Lower leg skin (tissue), 4 donors: ENCODE measurements at places on chromosomes 1 and 21. TPM values are rescaled to one million over a fixed set of nuclear protein-coding genes. Genes with fewer than 3 reads are reported as not detected.

GRCh38 chr1:86259390-86259789, 102.8 kb upstream of the COL24A1 start:
- DNase-seq: no peak

GRCh38 chr21:39216290-39216689, 33.0 kb upstream of the PSMG1 start:
- DNase-seq: no peak

- no peak for DNase-seq
Measured at GRCh38 chr21:35491920-35492678, 443.0 kb upstream of the RUNX1 start.

DNA sequence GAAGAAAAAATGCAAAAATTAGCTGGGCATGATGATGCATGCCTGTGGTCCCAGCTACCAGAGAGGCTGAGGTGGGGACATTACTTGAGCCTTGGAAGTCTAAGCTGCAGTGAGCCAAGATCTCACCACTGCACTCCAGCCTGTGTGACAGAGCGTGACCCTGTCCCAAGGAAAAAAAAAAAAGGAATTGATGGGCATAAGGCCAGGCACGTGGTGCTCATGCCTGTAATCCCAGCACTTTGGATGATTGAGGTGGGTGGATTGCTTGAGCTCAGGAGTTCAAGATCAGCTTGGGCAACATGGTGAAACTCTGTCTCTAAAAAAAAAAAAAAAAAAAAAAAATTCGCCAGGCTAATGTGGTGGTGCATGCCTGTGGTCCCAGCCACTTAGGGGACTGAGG, 55.8 kb upstream of the ATP2B4 start:
- no peak for DNase-seq

DNA sequence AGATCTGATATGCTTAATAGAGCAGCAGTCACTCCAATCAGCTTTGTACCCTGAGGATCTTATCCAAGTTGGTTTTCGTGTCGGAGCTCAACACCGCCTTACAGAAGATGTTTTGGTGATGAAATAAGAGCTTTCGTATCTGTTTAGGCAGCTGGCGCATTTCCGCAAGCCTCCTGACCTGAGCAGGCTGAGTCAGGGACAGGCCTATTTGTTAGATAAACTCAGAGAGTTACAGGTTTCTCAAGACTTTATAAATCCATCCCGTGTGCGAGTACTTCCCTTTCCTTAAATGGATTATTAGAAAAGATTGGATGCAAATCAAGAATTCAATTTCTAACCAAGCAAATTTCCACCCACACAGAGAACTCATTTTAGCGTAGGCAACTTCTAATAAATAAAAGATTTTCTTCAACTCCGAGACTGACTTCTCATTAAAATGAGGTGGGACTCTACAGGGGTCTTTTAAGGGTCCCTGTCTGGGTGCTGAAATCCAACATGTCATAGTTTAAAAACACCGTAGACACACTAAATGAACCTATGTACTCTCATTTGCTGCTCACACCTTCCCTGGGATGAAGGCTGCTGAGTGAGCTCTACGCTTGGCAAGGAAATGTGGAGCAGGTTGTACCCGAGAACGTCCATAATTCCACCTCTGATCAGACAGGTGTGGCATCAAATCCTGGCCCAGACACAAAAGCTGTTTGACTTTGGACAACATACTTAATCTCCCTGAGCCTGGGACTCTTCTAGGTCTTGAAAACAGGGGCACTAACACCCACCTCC, 106.9 kb upstream of the F3 start:
- peak; percentile 95 for DNase-seq

DNA sequence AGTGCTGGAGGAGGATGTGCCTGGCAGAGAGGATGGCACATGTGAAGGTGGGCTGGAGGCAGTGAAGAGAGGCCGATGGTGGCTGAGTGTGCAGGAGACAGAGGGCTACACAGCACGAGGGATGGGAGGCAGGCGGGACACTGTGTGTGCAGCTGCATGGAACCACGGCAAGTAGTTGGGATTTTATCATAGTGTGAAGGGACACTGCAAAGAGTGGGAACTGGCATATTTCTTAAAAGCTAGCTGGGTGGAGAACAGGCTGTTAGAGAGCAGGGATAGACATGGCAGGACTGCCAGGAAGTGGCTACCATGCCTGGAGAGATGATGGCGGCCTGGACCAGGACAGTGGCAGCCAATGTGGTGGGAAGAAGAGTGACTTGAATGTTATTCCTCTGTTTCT, 102.4 kb upstream of the TLR5 start:
- DNase-seq: no peak

DNA sequence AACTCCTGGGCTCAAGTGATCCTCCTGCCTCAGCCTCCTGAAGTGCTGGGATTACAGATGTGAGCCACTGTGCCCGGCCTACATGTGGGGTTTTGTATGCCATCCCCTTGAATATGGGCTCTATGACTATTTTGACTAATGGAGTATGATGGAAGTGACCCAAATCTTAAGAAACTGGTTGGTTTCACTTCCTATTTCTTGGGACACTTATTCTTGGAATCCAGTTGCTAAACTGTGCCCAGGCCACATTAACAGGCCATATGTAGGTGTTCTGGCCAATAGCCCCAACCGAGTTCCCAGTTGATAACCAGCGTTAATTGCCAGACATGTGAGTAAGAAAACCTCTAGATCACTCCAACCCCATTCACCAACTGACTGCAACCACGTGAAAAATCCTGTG, 36.3 kb upstream of the CLIC4 start:
- DNase-seq: no peak

DNA sequence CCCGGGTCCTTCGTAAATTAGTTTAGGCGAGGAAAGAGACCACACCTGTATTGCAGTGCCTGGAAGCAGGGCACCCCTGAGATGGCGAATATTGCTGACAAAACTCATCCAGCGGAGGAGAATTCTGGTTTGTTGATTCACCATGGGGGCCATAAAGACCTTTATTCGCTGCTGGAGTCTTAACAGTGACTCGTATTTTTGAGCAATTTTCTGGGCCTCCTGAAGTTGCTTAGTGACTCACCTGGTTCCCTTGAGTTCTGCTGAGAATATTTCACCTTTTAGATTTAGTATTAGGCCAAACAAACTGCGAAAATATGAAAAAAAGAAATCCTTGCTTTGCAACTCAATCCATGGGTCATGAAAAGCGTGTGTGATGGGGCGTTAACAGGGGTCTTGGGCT, 20.6 kb upstream of the H6PD start:
- DNase-seq: no peak

- no peak for DNase-seq
Measured at GRCh38 chr1:91712393-91712792, 173.6 kb downstream of the TGFBR3 start.

DNA sequence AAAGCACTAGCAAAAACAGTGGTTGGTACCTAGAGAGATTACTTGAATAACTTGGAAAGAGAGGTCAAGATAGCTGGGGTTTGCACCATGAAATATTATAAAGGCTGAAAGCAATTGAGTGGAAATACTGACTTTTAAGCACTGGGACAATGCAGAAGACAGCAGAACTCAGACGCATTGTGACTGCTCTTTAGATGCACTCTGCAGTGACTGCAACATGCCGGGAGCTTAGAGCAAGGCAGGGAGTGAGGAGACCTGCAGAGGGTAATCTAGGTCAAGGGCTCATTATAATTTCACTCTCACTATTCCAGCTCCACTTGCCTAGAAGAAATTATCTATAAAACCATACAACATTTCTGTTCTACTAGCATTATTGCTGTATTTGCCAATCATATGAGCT, 36.6 kb downstream of the OLFM3 start:
- no peak for DNase-seq

DNA sequence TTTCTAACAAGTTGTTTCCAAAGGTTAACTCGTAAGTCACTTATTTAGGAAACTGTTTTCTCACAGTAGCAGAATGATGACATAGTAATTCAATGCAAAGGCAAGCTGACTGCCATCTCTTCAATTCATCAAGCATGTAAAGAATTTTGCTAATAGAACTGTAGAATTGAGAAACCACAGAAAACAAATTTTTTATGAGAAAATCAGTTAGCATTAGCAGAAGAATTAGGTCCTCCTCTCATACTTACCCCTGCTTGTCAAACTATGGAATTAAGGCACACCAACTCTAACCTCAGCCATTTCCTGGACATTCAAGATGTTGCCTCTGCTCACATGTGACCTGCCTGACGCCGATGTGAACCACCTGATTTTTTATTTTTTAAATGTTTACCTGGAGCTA, 115.2 kb downstream of the LRRC40 start:
- DNase-seq: no peak

- no peak for DNase-seq
Measured at GRCh38 chr1:109389638-109390341, 7.9 kb downstream of the SORT1 start.

- DNase-seq: peak; percentile 85
Measured at GRCh38 chr21:46078322-46078977, 19.5 kb upstream of the COL6A2 start.

- no peak for DNase-seq
Measured at GRCh38 chr1:76477156-76477555, 390.1 kb upstream of the ST6GALNAC5 start.

GRCh38 chr1:19164274-19165015, 45.6 kb downstream of the UBR4 start:
- DNase-seq: no peak

DNA sequence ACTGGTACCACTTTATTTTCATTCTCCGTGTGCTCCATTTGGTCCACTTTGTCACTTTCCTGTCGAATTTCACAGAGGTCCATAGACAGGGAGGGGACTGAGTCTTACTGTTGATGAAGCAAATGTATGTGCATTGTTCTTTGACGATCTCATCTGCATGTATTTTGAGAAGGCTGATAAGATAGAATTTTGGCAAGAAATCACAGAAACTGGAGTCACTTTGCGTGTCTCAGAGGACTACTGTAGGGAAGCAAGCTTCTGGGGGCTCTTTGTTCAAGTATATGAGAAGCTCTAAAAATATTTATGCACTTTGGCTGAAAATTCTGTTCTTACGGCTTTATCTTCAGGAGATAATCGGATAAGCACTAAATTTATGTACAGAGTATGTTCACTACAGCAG, 78.1 kb downstream of the PCBP3 start:
- DNase-seq: no peak

DNA sequence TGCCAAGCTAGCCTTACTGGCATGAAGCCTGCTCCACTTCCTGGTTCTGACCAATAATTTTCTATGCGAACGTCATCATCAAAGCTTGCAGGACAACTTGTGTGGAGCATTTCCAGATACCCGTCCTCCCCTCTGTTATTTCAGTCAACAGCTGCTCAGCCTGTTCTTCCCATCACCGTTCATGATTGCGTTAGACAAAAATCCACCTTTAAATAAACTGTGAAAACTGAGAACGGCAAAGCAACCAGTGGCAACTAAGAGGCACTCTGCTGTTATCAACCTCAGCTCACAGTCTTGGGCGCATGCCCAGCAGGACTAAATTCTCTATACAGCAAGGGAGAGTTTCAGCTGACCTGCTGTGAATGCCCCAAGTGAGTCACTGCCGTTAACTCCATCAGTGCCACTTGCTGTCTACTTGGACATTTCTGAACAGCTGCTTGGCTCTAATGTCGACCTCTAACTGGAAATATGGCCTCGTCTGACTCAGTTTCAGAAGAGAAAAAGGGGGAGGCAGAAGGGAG, 207.4 kb upstream of the RUNX1 start:
- DNase-seq: peak; percentile 89

- DNase-seq: peak; percentile 87
Measured at GRCh38 chr21:31173881-31174555, 135.7 kb upstream of the KRTAP19-8 start.

DNA sequence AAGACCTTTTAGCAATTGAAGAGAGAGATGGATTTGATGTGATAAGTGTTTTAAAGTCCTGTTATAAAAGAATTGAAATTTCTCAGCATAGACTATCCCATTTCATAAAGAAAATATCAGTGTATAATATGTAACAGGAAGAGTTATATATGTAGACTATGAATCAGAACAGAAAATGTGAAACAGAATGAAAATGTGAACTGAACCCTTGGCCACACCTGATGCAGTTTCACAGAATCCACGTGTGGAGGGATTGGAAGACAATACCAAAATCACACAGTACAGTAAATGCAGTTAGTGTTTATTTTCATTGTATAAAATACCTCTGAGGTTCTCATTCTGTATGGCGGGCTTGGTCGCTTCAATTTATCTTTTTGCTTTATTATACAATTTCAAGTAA, 9.9 kb upstream of the SLAMF1 start:
- DNase-seq: no peak

DNA sequence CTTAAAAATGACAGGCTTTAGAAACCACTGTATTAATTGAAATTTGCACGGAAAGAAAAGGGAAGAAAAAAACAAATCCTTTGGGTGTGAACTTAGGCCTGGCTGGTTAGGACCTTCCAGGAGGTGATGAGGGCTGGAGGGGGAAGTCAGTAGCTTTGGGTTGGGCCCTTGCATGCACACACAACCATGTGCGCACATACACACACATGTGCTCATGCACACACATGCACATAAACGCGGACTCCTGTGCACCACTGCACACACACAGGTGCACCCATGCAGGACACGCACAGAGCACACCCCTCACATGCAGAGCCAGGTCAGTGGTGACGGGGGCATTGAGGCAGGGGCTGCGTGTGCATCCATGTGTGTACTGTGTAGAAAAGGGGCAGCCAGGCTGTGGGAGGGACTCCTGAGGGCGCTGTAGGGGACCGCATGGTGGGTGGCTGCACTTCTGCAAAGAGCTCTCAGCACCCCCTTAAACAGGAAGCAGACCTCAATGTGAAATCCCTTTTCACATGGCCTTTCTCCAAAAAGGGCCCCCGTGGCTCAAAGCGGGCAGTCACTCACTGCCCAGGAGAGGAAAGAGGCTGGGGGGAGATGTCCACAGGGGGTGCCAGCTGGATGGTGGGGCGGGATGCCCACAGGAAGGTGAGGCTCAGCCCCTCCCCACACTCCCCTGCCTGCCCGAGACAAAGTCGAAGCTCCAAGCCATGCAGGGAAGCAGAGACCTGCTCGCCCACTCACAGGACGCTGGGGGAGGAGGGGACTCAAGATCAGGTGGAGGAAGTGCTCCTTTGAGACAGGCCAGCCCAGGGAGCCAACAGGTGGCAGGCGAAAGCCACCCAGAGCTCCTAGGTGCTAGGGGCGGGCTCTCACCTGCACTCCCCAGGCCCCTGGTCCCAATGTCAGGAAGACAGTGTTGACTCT, 95.2 kb downstream of the ITPKB start:
- peak; percentile 84 for DNase-seq

DNA sequence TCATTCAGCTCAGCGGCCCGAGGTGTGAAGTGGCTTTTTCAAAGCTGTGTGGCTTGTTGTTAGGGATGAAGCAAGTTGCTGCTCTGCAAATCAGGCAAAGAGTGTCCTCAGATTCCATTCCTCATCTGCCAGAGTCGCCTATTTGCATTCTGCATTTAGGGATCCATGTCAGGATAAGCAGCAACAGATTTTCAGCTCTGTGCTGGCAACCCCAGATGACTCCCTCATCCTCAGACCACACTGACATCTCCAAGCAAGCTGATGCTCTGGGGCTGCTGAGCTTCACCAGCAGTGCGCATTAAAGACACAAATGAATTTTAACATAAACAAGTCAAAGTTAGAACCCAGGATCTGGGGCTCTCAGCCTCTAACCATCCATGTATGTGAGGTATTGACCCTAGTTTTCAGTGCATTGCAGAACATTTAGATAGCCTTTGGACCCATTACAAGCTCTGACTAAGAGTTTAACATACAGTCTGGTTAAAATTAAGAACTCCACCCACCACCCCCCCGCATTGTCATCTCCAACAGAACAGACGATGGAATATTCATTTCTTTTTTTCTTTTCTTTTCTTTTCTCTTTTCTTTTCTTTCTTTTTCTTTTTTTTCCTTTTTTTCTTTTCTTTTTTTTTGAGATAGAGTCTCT, 10.9 kb downstream of the CFAP107 start:
- DNase-seq: no peak

Gene TMEM82
- total RNA-seq: not detected

Gene TP73
- total RNA-seq: 6.4 TPM

Gene GRIK1
- 0.76 TPM for total RNA-seq

Gene RTCA
- total RNA-seq: 26.6 TPM

Gene ADCY10
- total RNA-seq: not detected

Gene CCDC190
- not detected for total RNA-seq
